ENCODE measurements at places on chromosomes 2 and 18.

GRCh38 chr18:32332708-32333107, 138.0 kb downstream of the GAREM1 start:
- DNase-seq, result no peak

DNA sequence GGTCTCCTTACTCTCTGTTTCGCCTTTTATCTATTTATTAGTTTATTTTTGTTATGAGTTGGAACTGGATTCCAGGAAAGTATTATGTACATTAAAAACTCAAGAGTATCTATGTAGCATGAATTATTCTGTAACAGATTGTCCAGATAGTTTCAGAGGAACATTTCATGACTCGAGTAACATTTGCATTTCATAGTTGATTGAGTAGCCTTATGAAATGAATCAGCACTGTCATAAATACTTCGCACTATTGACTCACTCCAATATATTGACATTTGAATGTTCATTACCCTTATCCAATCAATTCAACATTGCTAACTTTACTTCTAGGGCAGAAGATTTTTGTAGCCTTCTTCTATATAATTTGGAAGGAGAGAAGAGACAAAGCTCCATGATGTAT, 11.3 kb upstream of the VRK2 start:
- no peak for DNase-seq

DNA sequence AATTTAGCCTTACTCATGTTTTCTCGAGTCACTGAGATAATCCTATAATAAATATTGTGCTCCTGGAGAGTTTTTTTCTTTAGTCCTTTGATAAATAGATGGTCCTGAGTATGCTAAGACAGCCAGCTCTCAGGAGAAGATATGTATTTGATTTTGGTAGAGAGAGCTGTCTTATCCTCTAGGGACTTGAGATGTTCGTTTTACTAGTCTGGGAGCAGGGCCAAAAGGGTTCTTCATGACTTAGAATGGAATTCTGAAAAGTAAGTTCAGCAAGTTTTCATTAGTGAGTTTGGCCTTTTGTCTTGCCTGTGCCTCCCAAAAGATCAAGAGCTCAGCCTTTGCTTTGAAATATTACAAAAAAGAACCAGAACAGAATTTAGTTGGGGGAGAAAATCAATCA, 246.7 kb downstream of the BABAM2 start:
- no peak for DNase-seq

DNA sequence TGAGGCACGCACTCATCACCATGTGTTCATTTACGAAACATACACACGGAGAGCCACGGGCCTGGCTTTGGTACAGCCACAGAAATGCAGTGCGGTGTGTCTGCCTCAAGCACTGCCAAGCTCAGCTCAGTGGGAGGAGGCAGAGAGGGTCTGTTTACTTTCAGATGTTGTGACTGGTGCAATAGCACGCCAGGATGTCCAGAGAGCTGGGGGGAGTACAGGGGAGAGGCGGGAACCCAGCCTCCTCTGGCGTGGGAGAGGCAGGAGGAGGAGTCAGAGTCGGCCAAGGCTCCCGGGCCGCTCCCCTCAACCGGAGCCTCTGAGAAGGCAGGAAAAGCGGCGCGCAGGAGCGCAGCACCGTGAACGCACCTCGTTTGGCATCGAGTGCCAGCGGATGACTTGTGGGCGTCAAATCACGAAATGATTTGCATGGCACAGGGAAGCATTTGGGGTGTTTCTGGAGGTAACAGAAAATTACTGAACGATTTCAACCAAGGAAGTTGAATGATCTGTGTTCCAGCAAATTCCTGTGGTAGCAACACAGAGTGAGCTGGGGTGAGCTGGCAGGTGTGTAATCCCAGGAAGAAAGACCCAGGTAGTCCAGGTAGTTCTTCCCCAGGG, 143.0 kb downstream of the ZNF516 start:
- peak; percentile 42 for DNase-seq

GRCh38 chr2:207474863-207475485, 54.8 kb upstream of the CREB1 start:
- peak; percentile 7 for DNase-seq
